ENCODE measurements at places on chromosomes 6 and 20.

DNA sequence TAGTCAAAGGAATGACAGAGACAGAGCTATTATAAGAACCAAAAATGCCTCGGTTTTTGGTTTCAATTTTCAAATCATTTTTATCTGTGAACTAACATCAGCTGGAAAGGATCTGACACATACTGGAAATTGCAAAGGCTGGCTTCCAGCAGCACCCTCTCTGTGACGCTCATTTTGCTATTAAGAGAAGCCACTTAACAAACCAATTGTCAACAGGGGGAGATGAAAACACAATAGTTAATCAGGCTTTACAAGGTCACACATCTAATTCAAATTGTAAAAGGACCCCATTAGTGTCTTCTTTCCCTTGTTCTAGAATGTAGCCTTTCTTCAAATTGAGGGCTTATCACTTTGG is 160.5 kb downstream of the TFAP2B start:
- no peak for DNase-seq

GRCh38 chr20:32207626-32208498 is at the start of the genes PLAGL2 and POFUT1:
PLAGL2 (minus strand) TSS chr20:32207743; CDS start chr20:32202178, 5,565 bp downstream.
POFUT1 (plus strand) TSS chr20:32207880; CDS start chr20:32207942, 62 bp downstream.
- peak; percentile 81 for DNase-seq

GRCh38 chr20:37853823-37854375 is 49.0 kb upstream of the VSTM2L start:
- DNase-seq, result no peak

DNA sequence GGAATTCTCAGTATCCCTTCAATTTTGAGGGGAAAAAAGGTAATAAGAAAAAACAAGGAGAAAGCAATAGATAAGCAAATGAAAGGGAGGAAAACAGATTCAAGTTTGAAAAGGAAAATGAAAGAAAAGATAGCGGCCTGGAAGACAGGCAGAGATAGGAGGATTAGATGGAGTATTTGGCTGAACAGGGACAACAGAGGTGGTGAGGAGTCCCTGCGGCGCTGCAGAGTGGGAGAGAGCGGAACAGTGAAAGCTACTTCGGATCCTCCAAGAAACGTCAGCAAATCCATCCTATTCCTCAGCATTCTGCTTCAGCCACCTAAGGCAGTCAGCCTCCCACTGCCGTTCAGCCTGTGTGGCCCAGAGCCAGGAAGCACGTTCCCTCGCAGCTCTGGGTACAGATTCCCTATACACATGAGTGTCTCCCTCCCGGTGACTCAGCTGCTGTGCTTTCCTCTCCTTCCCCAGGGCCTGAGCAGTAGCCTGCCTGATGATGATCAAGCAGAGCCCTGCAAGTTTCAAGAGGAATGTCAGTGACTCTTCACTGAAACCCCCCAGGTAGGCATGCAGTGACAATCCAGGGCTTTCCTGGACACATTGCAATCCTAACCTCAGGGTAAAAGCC is 43.4 kb upstream of the CDYL start:
- DNase-seq, result no peak

DNA sequence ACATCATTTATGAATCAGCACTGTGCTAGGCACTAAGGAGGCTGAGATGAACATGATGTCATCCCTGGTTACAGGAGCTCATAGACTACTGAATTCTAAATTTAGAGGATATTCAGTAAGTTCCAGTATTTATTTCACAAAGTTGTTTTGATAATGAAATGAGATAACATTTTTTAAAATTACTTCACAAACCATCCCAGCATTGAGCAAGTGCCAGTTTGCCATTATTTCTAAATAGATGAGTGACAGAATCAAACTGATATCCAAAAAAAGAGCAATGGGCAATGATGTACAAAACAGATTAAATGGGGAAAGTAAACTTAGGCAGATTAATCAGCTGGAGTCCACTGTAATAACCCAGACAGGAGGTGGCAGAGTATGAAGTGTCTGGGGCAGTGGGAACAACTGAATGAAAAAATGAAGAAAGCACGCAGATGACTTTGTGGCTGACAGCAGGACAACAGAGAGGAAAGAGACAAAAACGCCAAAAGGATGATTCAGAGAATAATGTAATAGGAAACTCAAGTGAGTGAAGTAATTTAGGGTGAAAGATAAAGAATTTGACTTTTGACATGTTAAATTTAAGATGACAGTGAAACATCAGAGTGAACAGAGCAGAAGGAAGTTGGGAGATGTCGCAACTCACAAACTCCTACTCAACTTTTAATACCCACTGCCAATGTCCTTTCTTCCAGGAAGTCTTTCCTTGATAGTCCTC is 70.2 kb downstream of the RCAN2 start:
- no peak for DNase-seq

GRCh38 chr20:33677991-33678702 is 3.9 kb upstream of the NECAB3 start:
- no peak for DNase-seq

GRCh38 chr20:47317127-47317895 is 39.2 kb downstream of the ZMYND8 start:
- DNase-seq, result peak; percentile 19

DNA sequence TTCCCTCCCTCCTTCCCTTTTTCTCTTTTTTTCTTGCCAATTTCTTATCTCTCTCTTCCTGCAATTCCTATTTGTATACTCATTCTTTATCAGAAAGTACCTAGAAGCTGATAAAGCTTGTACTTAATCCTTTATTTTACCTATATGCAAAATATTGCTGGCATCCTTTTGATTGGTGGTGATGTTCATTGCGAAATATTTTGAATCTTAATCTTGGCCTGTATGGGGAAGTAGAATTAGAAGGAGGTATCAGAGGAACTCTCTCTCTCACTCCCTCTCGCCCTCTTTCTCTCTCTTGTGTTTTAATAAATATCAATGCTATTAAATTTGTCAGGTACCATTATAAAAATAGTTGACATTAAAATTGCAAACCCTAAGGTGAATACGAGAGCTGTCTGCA is 52.8 kb downstream of the UST start:
- DNase-seq, result no peak
